ENCODE measurements at places on chromosomes 4 and X.

DNA sequence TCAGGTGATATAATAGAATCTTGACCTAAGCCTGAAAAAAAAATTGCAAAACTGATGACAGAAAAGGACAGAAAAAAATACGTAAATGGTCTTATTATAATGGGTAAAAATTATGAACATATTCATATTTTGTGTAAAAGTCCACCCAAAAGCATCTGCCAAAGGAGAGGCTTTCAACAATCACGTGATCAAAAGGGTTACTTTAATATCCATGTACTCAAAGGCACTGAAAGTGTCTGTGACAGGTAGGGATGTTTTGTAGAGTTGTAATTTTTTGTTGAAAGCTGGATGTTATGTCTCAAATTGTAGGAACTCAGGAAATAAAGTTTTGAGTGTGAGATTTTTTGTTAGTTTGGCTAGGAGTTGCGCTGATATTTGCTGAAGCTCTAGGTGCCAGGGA, 144.8 kb upstream of the GALNTL6 start:
- no peak for DNase-seq

- DNase-seq = no peak
These were observed 3.4 kb downstream of the ABCD1 start for GRCh38 chrX:153728095-153728494.

DNA sequence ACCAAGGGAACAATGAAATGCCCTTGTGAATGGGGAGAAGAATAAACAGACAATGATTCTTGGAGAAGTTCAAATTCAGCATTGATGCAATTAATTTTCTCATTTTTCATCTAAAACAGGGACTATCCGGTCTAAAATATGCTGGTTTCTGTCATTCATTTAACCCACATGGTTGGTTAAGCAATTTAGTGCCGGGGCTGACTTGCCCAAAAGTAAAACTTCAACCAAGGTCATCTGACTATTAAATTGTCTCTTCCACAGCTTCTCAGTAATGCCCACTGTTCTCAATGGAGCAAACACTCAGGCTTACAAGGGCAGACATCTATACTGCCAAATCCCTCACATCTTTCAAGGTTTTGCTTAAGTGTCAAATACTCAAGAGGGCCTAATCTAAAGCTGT, 51.3 kb downstream of the ANXA10 start:
- no peak for DNase-seq

DNA sequence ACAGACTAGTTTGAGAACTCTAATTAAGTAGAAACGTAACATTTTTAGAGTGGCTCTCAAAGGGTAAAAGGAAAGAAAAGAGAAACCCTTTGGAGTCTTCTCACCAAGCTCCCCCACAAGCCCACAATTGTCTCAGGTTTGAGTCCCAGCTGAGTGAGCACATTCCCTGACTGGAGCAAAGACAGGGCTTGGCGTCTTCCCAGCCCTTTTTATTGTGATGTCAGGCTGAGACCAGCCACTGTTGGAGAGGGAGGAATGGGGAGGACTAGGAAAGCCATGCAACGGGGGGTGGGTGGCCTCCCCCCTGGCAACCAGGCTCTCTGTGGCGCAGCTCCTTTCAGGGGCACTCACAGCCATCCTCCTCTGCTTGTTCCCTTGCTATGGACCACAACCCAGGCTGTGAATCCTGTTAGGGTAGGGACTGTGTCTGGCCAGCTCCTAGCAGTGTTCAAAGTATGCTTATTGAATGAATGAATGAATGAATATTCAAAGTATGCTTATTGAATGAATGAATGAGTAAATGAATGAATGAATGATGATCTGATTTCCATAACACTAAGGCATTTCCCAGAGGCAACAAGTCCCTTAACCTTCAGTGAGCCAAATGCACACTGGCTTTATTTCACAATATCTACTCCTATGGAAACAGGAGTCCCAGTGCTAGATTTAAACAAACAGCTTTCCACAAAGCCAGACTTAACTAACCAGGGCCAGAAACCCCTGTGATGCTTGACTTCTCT, 413.3 kb downstream of the MID1IP1 start:
- DNase-seq = no peak

- no peak for DNase-seq
These were observed 371.8 kb upstream of the NR3C2 start for GRCh38 chr4:148814030-148814429.

- no peak for DNase-seq
These were observed 40.2 kb downstream of the ATP10D start for GRCh38 chr4:47525154-47525819.

DNA sequence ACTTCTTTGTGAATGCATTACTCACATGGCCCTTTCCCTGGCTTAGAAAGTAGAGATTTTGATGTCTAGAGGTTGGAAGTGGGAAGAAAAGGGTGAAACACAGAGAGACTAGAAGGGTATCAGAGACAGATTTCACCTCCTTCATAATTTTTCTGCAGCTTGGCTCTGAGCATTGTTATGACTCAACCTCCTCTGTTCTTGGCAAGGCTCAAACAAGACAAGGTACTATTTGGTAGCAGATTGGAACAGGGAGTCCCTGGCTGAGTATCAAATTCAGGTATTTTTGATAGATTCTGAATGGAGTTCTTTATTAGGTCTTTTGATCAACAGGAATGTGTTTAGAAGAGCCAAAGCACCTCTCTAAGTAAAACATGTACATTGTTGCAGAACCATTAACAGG, 146.3 kb upstream of the CHRDL1 start:
- DNase-seq = no peak

DNA sequence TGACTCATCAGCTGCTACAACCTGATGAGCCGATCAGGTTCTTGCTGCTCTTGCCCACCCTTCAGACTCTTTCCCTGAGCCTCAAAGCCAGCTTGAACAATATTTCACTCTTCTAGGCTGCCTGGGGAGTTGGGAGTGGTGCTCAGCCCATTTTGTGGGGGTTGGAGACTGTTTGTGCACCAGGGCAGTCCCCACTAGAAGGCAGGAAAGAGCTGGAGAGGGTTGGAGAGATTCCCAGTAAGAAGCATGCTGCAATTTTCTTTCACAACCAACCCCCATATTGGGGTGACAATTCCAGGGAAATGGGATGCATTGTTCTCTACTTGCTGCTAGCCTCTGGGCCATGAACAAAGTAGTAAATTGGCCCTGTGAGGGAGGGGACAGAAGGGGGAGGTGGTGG, 44.1 kb downstream of the SLC16A2 start:
- DNase-seq = no peak

DNA sequence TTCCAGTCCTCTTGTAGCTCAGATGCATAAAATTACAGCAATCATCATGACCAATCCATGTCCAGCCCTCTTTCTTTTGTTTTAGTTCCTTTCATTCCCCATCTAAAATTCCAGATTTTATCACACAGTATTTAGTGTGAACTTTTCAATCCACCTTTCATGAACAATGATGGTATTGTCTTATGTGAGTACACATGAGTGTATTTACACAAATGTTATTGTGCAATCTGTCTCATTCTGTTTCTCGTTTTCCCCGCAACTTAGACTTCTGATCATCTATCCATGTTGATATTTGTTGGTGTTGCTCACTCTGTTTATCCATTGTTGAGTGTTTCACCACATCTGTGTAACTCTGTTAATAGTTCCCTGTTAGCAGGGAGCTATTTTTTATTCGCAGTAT, 9.4 kb upstream of the RASGEF1B start:
- no peak for DNase-seq

- DNase-seq = no peak
These were observed 46.0 kb upstream of the MAGED1 start for GRCh38 chrX:51847463-51847862.

GRCh38 chr4:40525752-40526598, 103.7 kb downstream of the RBM47 start:
- peak; percentile 19 for DNase-seq

- DNase-seq = no peak
These were observed 230.9 kb upstream of the SFRP2 start for GRCh38 chr4:154019811-154020210.

GRCh38 chr4:153427363-153428071, 38.6 kb upstream of the TMEM131L start:
- no peak for DNase-seq

DNA sequence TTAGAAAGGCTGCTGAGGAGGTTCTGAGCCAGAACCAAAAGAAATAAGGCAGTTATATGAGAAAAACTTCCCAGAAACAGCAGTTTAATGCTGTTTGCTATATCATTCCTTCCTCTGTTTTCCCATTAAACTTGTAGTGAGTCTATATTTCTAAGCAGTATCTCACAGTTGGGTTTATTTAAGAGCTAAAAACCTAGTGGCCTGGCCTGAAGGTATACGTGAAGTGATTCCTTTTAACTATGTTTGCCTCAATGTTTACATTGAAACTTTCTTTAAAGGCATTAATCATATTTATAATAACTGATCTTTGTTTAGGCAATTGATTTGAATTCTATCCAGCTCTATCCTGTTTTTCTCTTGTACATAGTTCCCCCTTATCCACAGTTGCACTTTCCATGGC, 19.1 kb upstream of the RAP1GDS1 start:
- DNase-seq = no peak

DNA sequence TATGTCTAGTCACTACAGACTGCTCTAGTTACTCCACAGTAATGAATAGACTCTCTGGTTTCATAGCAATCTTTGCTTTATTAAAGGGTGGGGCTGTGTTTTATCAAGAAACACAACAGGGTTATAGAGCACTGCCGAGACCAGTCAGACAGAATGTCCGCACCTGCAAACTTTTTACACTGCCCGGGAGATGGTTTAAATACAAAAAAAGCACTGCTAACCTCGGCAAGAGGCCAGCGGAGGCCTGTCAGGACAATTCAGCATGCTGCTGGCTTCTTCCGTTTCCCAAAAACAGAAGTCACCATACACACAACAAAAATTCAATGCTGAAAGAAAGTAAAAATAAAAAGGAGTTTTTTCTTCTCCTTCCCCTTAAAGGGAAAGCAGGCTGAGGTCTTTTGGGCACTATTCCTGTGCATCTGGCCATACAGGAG, 67.4 kb downstream of the IRF2 start:
- DNase-seq = no peak

- no peak for DNase-seq
These were observed 342.3 kb downstream of the HNRNPD start for GRCh38 chr4:82031376-82031927.

DNA sequence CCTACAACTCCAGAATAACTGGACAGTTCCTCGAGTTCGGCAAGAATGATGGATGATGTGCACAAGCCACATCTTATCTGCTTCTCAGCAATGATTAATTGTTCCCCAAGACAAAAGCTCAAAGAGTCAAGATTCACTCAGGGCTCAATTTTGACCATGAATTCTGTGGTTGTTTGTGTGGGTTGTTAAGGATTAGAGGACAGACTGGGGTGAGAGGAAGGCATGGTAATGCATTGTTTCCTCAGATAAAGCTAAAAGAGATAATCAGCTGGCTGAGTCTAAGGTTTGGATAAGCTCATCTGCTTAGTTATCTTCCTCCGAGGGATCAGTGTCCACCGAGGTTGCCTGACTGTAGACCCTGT, 161.0 kb downstream of the CPEB2 start:
- no peak for DNase-seq

DNA sequence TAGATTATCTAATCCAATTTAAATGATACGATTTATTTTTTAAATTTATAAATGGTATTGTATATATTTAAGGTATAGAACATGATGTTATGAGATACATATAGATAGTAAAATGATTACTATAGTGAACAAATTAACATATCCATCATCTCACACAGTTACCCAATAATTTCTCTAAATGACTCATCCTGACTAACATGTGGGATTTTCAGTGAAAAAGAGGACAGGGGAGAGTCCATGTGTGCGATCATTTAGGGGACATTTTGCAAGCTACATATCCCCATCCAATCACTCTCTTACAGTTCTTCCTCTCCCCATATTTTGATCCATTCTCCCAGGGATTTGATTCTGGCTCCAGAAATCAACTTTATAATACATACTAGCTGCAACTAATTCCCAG, 88.2 kb downstream of the ABCB7 start:
- DNase-seq = no peak

DNA sequence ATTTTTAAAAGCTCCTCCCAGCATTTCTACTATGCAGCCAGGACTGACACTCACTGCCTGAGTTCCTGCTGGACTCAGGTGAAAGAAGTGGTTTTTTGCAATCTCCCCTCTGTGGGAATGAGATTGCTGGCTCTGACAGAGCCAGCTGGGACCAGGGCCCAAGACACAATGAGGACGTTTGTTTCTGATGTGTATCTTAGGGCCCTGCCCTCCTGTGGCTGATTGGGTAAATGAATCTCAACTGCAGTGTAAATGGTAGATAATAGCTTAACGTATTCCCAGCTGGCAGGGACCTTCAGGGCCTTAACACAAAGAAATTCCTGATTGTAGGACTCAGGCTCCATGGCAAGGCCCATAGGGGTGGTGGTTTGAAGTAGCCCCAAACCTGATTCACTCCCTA, 85.8 kb upstream of the PRPS1 start:
- no peak for DNase-seq

- no peak for DNase-seq
These were observed 159.6 kb downstream of the STIM2 start for GRCh38 chr4:27020203-27020602.

DNA sequence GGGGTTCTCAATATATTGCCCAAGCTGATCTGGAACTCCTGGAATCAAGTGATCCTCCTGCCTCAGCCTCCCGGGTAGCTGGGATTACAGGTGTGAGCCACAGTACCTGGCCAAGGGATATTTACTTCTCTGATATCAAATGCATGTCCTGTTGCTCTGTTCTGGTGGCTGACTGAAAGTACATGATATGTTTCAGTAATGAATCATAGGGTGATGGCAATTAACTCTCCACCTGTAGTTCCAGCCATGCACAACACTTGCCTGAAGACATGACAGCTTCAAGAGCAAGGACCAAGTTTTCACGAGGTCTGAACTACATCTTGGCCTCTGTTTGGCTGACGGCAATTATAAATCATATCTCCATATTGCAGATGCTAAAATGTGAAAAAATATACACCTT, 9.1 kb downstream of the ZCCHC4 start:
- DNase-seq = no peak

DNA sequence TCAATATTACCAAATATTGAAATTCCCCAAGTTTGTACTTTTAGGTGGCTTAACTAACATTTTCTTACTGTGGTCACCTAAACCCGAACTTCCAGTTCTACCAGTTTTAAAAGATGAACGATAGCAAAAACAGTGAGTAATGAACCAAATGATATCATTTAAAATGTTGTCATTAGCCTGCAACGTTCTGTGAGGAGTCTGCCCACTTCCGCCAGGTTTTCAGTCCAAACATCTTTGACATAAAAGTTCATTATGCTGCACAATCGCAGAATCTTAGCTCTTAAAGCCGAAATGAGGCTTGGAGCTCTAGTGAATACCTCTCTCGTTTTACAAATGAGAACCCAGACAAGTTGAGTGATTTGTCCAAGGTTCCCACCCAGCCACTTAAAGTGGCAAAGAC, 762 bp downstream of the PIGA start:
- DNase-seq = no peak

- no peak for DNase-seq
These were observed 2.3 kb upstream of the UBA1 start for GRCh38 chrX:47191331-47191730.
